ENCODE measurements at places on chromosomes 6 and 20.

DNA sequence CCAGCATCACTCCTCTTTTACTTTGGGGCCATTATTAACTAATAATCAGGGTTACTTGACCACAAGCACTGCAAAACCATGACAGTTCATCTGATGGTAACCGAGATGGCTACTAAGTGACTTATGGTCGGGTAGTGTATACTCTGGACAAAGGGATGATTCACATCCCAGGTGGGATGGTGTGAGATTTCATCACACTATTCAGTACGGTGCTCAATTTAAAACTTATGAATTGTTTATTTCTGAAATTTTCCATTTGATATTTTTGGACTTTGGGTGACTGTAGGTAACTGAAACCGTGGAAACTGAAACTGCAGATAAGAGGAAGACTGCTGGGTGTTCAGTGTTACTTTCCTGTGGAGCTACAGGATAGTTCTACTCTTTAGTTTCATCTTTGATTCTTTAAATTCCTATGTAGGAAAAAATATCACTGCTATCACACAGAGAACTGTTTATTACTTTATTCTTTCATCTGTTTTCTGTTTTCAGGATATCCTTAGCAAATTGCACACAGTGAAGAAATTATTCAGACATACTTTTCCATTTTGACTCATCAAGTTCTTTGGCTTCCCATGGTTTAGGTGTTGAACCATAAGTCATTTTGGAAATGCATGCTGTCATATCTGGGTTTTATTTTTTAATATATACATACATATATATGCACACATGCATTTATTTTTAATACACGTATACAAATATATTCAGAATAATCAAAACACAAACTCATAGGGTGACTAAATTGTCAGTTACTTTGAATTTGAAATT is 59.1 kb upstream of the C20orf144 start:
- no peak for ATAC-seq

GRCh38 chr6:11129908-11130565 is 18.5 kb upstream of the ERVFRD-1 start:
- no peak for ATAC-seq

- ATAC-seq: no peak
Observed at GRCh38 chr20:41446456-41446855, 79.8 kb upstream of the EMILIN3 start.

GRCh38 chr6:137883400-137884148 is 16.5 kb downstream of the TNFAIP3 start:
- no peak for ATAC-seq

GRCh38 chr6:3422435-3423070 is 34.3 kb downstream of the SLC22A23 start:
- peak; percentile 15 for ATAC-seq

DNA sequence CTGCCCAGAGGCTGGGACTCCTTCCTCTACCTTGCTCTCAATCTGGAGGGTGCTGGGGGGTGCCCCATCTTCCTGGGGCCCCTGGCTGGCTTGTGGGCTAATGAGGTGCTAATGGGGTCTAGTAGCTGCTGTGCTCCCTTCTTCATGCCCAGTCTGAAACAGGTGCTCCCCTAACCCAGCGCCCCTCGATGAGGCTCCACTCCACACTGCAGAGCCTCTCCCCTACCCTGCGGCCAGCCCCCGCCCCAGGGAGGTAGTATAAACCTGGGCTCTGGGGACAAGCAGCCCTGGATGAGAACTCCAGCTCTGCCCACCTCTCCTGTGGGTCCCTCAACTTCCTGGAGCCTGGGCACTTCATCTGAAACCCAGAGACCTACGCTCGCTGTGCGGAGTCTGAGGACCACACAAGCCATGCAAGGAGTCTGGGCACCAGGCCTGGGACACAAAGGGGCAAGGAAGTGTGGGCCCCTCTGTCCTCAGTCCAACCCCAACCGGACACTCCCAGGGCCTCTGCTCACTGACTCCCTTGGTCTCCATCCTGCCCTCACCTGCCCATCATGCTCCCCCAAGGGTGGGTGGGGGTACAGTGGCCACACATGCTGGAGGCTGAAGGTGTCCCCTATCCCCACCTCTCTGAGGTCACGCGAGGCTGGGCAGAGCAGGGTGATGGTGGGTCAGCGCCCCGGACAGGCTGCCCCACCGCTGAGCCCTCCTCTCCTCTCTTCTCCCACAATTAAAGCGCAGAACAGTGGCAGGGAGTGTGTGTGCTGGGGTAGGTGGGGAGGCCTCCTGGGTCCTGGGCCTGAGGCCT is 6.1 kb downstream of the RPL10A start:
- peak; percentile 19 for ATAC-seq

DNA sequence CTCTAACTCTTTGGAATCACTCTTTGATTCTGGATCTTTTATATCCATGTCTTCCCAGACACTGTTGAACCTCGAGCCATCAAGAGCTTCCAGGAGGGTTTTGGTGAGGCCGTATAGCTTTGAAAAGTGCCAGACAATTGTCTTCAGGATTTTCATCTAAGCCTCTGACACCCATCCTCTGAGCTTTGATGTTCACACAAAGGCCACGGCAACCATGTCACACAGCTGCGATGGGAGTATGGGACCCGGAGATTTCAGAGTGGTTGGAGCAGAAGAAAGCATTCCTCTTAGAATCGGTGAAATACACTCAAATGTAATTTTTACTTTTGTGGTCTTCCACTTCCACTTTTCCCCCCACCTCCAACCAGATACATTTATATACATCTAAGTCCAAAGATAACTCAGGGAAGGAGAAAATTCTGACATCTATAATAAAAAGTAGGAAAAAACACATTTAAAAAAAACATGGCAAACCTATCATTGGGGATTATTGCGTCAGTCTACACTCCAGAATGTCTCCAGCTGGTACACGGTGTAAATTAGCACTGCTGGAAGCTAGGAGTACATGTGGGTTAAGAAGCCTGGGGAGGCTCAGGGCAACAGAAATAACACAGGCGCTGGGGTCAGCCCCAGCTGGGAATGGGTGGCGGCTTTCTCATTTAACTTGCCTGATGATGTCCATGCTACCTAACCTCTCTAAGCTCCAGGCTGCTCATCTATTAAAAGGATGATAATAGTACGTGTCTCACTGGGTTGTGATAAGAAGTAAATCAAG is 92.7 kb downstream of the LY86 start:
- no peak for ATAC-seq

GRCh38 chr20:36091561-36092397 is 62.8 kb upstream of the EPB41L1 start:
- no peak for ATAC-seq

- no peak for ATAC-seq
Observed at GRCh38 chr6:67493682-67494081, 1141.4 kb upstream of the ADGRB3 start.

GRCh38 chr6:147285087-147285855 is 81.1 kb downstream of the STXBP5 start:
- ATAC-seq: no peak

GRCh38 chr20:49567421-49568277 is at the start of gene PTGIS:
TSS of gene PTGIS (minus strand) at chr20:49568137. CDS start at chr20:49568116, 21 bp downstream.
- ATAC-seq: peak; percentile 88

DNA sequence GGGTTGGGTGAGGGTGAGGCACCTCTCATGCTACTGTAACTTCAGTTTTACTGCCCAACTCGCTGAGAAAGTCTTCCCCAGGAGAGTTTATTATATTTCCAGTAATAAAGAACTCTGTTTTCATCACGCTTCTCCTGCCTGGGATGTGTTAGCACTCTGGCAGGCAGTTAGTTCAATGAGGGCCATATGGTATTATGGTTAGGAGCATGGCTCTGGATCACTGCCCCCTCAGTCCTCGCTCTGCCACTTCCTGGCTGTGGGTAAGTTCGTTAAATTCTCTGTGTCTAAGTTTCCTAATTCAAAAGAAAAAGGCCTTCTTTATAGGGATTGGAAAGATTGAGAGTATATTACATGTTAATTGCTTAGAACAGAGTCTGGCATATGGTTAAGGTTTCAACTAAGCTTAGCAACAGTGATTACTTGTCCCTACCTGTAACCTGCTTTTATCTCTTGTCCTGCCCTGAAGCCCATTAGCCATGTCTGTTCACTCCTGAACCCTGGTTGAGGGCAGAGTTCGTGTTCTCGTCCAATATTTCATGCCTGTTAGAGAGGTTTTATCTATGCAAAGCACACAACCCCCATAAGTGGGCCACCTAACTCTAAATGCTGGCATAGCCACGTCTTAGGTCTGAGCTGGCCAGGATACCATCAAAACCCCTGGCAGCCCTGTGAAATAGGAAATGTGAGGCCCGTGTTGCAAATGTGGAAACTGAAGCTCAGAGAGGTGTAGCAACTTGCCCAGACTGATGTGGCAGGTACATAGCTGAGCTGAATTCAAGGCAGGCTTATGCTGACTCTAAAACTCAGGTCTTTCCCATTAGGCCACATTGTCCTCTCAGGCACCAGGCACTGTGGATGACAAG is 342.5 kb upstream of the JARID2 start:
- no peak for ATAC-seq

Data from motor neuron (in vitro differentiated cells).